Thyroid gland (tissue), 4 donors: ENCODE measurements at places on chromosomes 7 and 10.
A peak's percentile ranks its signal among the peaks of the same experiment; 100 is the strongest.

DNA sequence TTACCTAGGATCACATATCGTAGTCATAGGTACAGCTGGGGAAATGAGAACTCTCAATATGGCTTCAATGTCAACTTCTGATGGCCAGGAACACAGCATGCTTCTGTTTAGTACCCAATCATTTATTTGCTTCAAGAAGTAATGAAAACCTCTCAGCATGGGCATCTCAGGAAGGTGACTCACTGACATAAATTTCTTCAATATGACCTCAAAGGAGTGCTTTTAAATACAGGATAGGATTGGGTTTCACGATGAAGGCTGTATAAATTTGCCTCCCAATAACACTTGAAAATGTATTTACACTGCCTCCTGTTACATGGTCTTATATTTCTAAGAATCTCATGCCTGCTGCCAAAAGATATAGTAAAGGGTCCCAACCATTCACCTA lies 15.1 kb downstream of the ITGA8 start:
- DNase-seq, result no peak

- DNase-seq, result no peak
Measured at GRCh38 chr10:18235477-18235876, 95.3 kb downstream of the CACNB2 start.

GRCh38 chr10:29495366-29495765 lies 139.4 kb downstream of the SVIL start:
- no peak for DNase-seq

- peak; percentile 87 for DNase-seq
Measured at GRCh38 chr10:132420981-132421846, 24.2 kb downstream of the PWWP2B start.

GRCh38 chr10:133253361-133253955 lies 15.8 kb downstream of the VENTX start:
- DNase-seq, result no peak

DNA sequence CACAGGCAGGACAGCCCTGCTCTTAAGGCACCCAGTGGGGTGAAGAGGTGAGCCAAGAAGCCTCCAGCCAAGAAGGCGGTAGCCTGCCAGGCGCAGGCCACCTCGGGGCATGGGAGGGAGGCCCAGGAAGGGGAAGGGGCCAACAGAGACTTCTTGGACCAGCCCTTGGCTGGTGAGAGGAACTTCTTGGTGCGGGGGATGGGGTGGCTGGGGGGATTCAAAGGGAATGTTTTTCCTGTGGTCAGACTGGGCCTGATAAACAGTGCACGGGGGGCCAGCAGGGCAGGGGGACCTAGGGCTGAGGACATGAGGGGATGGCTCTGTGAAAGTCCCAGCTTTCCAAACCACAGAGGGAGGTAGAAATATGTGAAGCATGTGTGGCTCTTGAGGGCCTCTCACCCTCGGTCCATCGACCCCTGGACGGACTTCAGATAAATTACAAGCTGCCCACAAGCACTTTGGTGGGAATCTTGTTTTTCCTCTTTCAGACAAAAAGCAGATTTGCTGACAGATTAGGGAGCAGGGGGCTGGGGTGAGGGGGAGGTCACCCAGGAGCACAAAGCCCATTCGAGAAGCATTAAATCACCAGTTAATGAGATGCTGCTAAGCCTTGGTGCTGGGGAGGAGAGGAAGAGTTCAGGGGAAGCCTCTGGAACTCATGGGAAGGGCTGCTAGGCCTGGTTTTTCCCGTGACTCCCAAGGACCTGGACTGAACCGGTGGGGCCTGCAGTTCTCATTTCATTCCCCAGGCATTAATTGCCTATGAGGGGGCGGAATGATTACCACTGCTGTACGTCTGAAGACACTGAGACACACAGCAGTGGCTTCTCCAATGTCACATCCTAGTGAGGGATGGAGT lies 11.3 kb downstream of the CRYGN start:
- peak; percentile 93 for DNase-seq

GRCh38 chr7:103934508-103934907 lies 55.0 kb downstream of the RELN start:
- no peak for DNase-seq

DNA sequence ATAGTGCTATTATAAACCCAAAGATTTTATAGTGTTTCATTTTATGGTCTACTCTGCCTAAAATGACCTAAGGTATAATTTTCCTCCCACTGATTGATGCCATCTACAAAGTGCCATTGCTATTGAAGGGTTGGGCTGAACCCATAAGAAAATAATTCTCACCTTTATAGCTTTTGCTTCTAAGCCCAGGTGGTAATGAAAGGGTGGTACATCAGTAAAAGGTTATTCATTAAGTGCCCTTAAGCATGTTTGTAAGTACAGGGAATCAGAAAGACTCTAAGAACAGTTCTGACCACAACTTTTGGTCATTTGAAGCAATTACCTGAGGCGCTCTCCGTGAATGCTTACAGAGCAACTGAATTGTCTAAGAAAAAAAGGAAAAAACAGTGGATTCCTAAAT lies 1247.3 kb downstream of the NXPH1 start:
- DNase-seq, result no peak

GRCh38 chr10:130359711-130360110 lies 223.5 kb downstream of the GLRX3 start:
- no peak for DNase-seq

DNA sequence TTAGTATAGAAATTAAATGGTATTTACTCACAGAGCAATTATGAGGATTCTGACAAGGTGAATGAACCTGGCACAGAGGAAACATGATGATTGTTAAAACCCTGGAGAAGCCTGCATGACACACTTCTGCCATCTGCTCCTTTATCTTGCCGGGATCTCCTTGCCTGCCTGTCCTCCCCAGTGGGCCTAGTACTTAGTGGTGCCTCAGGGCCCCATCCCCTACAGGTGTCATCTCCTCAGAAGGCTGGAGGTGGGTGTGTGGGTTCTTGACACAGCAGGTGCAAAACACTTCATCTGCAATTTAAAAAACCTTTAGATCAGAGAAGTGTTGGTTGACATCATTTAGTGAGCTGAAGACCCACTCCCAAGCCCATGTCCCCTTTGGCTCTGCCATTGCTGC lies 261.2 kb downstream of the ADRA2A start:
- DNase-seq, result no peak

DNA sequence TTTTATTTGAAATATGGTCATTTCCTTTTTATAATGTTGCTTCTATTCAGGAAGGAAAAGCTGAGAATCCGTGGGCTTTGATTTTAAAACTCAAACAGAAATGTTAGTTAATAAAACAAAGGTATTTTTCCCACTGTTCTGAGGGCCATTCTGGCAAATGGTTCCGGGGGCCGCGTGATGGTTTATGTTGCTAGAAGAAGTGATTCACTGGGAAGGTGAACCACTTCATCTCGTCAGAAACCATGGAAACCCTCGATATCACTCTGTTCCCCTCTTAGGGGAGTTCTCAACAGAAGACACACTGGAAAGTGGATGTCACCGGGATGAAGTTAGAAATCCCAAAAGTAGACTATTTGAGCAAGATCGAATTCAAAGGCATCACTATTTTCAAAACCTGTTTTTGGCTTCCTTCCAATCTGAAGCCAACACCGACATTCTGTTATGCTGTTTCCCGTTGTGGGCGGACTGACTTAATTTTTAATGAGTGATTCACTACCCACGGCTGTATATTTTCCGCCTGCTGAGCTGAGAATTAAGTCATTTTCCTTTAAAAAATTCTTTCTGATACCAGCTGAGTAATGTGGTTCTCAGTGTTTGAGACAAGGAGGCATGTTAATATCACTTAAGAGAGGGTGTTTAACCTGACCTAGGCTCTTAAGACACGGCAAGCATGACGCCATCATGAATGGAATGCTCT lies 84.1 kb downstream of the PTPRE start:
- no peak for DNase-seq

GRCh38 chr7:39465055-39465929 lies 100.9 kb upstream of the YAE1 start:
- DNase-seq, result peak; percentile 65

DNA sequence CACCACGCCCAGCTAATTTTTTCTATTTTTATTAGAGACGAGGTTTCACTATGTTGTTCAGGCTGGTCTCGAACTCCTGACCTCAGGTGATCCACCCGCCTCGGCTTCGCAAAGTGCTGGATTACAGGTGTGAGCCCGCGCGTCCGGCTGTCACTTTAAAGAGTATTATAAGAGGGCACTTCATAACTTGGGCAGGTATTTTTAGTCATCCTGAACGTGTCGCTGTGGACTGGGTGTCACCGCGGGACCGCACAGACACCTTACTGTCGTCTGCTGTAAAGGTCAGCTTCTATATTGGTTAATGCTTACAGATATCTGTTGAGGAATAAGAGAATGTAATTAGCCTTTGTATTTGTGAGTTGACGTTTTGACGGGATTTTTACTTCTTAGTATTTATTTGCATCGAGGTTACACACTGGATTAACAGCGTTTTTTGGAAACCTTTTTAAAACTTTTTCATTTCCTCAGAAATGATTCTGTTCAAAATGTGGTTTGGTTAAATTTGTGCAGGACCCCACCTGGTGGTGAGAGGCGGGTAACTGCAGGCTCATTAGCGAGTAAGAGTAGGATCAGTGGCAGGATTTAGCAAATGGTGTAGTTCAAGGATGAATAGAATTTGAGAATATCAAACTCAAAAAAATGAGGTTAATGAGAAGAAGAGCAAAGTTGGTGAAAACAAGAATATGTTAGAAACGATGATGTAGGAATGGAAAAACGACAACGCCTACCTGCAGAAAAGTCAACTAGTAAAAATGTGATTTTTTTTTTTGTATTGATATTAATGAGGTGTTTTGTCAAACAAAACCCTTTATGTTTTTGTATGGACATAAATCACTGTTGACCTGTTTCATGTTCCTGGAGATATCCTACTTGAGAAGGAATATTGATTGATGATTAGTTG lies 3.2 kb downstream of the DNAJB6 start:
- DNase-seq, result peak; percentile 69

GRCh38 chr10:119896061-119896655 lies 3.6 kb downstream of the SEC23IP start:
- no peak for DNase-seq

- DNase-seq, result no peak
Measured at GRCh38 chr10:3897156-3897555, 112.1 kb upstream of the KLF6 start.

GRCh38 chr7:2336626-2337299 lies 17.9 kb upstream of the EIF3B start:
- no peak for DNase-seq

DNA sequence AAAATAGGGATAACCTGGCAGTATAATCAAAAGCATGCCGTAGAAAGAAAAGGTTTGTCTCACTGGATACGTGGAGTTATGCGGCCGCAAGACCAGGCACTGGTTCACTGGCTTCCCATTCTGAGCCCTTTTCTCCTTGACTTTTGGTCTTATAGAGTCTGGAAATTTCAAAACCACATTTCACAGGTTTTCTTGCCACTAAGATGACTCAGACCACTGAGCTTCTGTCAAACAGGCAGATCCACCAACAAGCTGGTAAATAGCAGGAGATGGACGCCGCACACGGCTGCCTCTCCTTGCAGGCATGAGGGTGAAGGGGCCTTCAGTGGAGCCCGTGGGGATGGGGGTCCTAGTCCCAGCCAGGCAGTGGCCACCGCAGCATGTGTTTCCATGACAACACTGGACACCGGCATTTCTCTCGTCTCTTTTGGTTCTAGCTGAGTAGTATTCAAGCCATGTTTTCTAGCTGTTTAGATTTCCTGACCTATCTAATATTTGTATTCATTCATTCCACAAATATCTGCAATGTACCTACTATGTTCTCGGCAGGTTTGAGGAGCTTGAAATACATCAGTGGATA lies 55.5 kb downstream of the KLF6 start:
- no peak for DNase-seq

DNA sequence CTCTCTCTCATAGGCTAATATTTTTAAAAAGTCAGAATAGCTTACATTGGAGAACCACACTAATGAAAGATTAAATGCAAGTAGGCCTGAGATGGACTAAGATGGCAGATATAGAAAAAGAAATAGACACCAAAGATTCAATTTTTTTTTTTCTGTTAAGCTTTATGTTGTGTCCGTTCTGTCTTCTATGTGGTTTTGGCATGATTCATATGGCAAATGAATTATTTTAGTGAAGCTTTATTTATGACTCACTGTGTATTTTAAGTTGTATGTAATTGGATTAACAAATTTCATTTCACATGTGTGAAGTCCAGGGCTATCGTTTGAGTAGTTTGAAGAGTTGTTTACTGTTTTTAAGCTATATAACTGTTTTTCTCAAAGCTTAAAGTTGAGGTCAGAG lies 214.8 kb downstream of the CAMK1D start:
- DNase-seq, result no peak

- no peak for DNase-seq
Measured at GRCh38 chr10:72174297-72174662, 41.5 kb upstream of the ANAPC16 start.

DNA sequence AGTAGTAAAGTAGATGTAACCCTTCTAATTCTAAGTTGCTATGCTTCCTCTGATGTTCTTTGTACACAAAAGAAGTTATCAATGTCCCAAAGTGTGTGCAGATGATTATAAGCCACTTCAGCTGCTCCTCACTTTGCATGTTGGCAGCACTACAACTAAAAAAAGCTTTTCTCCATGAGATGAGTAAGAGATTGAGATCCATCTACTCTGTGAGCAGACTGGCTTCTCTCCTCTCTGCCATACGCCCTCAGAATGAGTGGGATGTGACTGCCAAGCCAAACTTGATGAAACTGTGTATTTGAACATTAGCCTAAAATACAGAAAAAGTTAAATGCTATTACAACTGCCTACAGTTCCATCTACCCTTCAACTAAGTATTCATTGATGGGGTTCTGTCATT lies 102.9 kb upstream of the ETV1 start:
- DNase-seq, result no peak
